Tibial nerve (tissue), 4 donors: ENCODE measurements at places on chromosomes 2 and 18. TPM values are rescaled to one million over a fixed set of nuclear protein-coding genes. Genes with fewer than 3 reads are reported as not detected.

GRCh38 chr2:130852521-130853115 lies 15.9 kb downstream of the ARHGEF4 start:
- no peak for DNase-seq

GRCh38 chr2:171883275-171883893 lies 10.7 kb downstream of the SLC25A12 start:
- DNase-seq = no peak

DNA sequence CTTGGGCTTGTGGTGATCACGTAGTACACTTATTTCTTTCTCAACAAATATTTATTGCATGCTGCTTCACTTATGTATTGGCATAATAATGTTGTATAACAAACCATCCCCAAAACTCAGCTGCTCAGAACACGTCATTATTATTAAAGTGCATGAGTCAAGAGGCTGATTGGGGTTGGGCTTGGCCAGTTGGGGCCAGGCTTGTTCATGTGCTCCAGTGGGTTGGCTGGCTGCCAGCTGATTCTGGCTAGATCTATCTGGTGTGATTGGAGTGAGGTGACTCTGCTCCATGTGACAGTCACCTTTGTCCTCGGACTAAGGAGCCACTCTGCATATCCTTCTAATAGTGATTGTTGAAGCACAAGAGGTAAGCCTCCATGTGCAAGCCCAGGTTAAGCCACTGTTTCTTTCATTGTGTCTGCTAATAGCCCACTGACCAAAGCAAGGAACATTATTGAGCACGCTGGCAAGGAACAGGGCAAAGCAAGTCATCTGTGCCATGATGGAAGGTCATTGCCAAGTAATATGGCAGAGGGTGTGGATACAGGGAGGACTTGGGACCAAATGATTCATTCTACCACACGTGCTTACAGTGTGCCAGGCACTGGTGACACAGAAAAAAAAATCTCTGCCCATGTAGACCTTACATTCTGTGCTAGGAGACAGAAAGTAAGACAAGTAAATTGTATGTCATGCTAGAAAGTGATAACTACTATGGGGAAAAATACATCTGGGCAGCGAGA lies 63.3 kb upstream of the TMEM182 start:
- DNase-seq = no peak

- DNase-seq = no peak
These were observed 344.3 kb downstream of the EIPR1 start for GRCh38 chr2:3033315-3033714.

DNA sequence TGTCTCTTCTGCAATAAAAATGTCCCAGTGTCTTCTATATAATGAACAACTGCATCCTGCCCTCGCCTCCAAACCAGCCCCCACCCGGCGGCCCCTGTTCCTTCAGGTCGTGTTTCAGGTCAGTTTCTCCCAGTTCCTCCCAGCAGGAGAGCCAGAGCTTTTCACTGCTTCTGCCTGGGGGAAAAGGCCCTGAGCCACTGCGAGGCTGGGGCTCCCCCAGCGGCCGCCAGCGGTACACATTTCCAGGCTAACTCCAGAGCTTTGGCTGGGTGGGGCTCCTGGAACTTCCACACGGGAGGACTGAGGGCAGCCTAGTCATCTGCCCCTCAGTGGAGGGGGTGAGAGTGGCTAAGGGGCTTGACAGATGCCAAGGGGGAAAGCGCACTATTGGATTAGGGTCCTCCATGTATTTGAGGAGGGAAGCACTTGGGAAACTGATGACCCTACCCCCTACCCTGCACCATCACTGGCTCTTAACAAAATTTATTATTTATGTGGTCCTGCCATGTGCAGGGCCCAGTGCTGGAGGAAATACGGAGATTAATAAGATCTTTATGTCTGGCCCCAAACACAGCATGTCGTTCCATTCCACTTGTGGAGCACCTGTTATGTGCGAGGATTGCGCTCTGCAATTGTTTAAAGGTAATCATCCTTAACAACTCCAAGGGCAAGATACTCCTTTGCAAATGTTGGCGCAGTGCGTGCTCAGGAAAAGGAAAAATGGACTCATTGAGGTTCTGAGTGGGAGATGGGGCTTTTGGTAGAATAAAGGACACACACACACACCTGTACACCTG lies 17.3 kb upstream of the CYS1 start:
- DNase-seq = peak; percentile 33

Gene CNTNAP5
- 0.22 TPM for total RNA-seq

DNA sequence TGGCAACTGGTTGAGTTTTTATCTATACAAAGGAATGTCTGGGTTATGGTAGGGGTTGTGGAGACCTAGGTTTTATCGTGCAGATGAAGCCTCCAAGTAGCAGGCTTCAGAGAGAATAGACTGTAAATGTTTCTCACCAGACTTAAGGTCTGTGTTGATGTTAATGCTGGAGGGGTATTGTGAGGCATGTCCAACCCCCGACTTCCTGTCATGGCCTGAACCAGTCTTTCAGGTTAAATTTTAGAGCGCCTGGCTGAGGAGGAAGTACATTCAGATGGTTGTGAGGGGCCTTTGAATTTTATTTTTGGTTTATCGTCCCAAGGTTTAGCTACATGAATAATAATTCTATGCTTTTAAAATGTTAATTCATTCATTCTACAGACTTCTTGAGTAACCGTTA lies 435.1 kb downstream of the DLGAP1 start:
- no peak for DNase-seq

Gene CAPG
- 67.6 TPM for total RNA-seq

DNA sequence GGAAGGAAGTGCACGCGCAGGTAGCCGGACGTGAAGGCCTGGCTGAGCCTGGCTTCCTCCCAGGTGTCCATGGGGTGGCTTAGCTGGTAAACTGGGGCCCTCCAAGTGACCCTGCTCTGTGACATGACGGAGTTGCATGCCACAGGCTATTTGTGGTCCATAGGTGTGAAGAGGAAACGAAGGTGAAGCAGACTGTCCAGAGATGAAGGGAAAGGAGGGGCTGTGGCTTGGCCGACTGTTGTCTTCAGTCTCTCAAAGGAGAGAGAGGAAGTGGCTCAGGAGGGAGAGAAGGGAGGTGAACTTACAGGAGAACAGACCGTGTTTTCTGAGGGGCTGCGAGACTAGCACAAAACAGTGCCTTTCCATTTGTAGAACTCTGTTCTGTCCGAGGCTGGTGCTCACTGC lies 19.3 kb downstream of the INPP5D start:
- DNase-seq = no peak

GRCh38 chr2:10221976-10222870 lies 80.5 kb upstream of the HPCAL1 start:
- DNase-seq = no peak

GRCh38 chr2:12168791-12169388 lies 422.5 kb downstream of the LPIN1 start:
- DNase-seq = peak; percentile 68

- no peak for DNase-seq
These were observed 276.3 kb upstream of the ERBB4 start for GRCh38 chr2:212814941-212815340.

DNA sequence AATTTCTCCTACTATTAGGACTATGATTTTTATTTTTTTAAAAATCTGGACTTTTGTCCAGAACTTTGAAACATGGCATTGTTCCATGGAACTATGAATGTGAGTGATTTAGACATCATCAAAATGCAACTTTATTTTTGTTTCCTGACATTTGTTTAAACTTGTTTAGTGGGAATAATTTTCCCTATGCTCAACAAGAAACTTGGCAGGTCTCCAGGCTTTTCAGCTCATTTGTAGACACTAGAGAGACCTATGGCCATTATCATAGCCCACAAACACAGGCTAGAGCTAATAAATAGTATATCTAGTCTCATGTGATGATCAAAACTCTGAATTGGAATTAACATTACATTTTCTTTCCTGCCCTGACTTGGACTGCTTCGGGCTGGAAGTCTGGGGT lies 145.1 kb upstream of the CELF4 start:
- DNase-seq = no peak

DNA sequence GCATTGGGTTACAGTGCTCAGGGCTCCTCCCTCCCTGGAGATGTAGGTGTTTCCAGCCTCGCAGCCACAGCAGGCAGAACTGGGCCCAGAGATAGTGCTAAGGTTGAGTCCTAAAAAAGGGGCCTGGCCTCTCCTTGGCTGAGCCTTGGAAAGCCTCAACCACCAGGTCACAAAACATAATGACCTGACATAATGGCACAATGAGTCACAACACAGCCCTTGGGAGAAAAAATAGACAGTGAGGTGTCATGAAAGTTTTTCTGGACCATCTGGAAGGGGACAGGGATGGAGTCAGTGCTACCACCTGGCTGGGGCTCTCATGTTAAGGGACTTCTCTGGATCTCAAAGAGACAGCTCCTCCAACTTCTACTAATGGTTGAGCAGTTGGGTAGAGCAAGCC lies 92.4 kb upstream of the LCLAT1 start:
- DNase-seq = no peak

GRCh38 chr2:16722677-16723076 lies 57.0 kb upstream of the CYRIA start:
- no peak for DNase-seq

- no peak for DNase-seq
These were observed 57.0 kb upstream of the ZC3H15 start for GRCh38 chr2:186429104-186429503.

DNA sequence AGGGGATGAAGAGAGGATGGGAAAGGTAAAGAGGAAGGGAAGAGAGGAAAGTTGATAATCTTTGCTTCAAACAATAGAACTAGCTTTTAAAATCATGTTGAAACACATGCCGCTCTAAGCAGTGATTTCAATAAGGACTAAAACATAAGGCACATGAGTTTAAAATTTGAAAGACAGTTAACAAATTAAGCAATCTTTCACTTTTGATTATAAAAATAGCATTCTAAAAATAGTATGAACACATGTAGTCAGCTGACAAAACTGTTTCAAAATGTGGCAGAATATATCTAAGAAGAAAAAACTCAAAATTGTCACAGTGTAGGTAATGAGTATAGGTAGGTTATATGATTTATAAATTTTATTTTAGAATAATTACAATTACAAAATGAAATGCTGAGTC lies 25.3 kb downstream of the PSME4 start:
- DNase-seq = no peak

- DNase-seq = no peak
These were observed 223.9 kb downstream of the MBD5 start for GRCh38 chr2:148244593-148245292.

Gene DYNAP
- not detected for total RNA-seq

DNA sequence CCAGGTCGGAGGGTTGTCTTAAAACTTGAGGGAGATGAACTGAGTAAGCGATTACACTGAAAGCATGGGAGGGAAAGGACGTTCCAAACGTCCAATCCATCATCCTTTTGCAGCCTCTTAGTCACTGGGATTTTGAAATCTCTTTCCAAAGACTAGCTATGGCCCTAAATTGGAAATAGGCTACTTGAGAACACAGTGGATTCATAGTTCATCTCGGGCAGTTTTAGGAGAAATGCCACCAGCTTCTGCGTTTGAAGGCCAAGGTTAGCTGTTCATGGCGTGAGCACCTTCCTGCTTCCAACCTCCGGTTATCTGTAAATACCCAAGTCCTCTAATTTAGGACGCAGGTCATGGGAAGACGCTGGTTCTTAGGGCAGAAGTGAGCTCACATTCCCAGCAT lies 821 bp upstream of the EML6 start:
- no peak for DNase-seq

- DNase-seq = no peak
These were observed 245.5 kb upstream of the PARD3B start for GRCh38 chr2:204299766-204300165.

Gene ACYP2
- 24.5 TPM for total RNA-seq

Gene PSMA8
- total RNA-seq = not detected

Gene HOXD13
- total RNA-seq = 0.21 TPM

Gene CYP27C1
- total RNA-seq = 0.87 TPM

- DNase-seq = no peak
These were observed 194.3 kb downstream of the MYO1B start for GRCh38 chr2:191439481-191439880.

DNA sequence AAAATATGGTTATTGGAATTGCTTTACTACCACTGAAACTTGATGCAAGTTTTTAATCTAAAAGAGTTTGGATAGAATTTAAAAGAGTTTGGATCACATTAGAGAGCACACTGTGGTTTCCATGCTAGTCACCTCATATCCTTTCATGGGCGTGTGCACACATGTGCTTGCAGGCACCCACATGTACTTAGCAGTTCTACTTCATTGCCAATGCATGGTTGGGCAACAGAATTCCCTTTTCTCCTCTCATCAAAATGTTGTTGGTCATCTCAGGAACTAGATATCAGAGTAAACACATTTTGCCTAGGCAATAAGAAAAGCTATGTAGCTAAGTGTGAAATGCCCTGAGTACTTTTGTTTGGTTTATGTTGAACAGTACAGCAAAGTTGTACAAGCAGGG lies 254.1 kb upstream of the RASGRP3 start:
- no peak for DNase-seq

- DNase-seq = no peak
These were observed at the start of gene EDAR for GRCh38 chr2:108988796-108989713. Gene EDAR, minus strand, starts transcription at chr2:108989220. Its CDS starts 58,206 bp downstream, at chr2:108931014.

Gene MGAT4A
- total RNA-seq = 18.8 TPM

DNA sequence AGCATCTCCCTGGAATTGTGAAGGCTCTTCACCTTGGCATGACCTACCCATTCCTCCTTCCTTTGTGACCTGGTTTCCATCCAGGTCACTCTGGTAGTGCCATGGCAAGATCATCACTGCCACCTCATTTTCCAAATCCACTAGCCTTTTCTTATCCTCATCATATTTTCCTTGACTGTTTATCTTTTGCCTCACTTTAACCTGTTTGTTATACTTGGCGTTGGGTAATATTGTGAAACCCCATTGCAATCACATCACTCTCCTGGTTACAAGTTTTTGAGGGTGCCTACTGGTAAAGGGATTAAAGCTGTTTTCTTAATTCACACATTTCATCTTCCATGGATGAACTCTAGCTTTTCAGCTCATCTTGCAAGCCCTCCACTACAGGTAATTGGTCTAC lies 39.1 kb upstream of the IGFBP2 start:
- DNase-seq = no peak

GRCh38 chr2:92326-92725 lies 46.0 kb upstream of the FAM110C start:
- DNase-seq = no peak

GRCh38 chr2:123095219-123095835 lies 929.8 kb upstream of the CNTNAP5 start:
- DNase-seq = no peak

- no peak for DNase-seq
These were observed 384.7 kb downstream of the FIGN start for GRCh38 chr2:163351143-163351542.

GRCh38 chr2:28399956-28400355 lies 7.3 kb downstream of the FOSL2 start:
- DNase-seq = no peak
